ENCODE measurements at places on chromosomes 2 and 18.
A peak's percentile ranks its signal among the peaks of the same experiment; 100 is the strongest.

- no peak for DNase-seq
Measured at GRCh38 chr18:78994977-78995582, 15.5 kb downstream of the SALL3 start.

- no peak for DNase-seq
Measured at GRCh38 chr2:8884812-8885211, 47.4 kb upstream of the KIDINS220 start.

DNA sequence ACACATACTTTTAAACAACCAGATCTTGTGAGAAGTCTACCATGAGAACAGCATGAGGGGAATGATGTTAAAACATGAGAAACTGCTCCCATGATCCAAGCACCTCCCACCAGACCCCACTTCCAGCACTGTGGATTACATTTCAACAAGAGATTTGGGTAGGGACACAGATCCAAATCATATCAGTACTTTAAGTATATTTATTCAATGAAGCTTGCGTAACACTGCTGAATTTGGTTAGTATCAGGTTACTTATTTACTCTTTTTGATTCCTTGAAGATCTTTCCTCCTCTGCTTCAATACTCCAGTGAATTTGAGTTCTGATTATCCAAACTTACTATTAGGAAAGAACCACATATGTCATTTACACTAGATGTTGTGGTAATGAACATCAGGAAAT is 418.6 kb downstream of the PIK3C3 start:
- no peak for DNase-seq

- DNase-seq = no peak
Measured at GRCh38 chr18:67305466-67305865, 211.1 kb downstream of the DSEL start.

- no peak for DNase-seq
Measured at GRCh38 chr2:62486439-62486765, 19.6 kb downstream of the TMEM17 start.

DNA sequence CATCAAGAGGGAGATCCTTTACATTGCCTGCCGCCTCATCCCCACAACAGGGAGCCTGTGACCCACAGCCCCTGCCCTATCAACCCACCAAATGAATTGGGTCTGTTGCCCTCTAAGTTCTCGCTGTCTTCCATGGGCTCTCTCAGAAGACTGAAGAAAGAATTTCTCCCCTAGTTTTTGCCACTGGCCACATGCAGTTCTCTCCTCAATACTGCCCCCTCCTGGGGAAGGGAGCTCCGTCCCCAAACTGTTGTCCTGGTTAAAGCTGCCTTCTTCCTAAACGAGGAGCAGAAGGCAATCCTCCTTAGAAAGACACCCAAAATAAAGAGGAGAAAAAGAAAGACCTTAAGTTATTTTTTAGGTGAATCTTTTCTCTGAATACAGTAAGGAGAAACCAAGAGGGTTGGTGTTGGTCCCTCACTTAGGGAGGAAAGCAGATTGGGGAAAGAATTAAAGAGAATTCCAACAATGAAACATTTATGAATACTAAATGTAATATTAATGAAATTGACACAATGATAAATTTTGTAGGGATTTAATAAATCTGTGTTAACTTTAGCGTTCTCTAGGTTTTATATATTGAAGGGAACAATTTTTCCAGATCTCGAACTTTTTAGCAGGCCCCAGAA is 31.1 kb upstream of the SATB2 start:
- no peak for DNase-seq

DNA sequence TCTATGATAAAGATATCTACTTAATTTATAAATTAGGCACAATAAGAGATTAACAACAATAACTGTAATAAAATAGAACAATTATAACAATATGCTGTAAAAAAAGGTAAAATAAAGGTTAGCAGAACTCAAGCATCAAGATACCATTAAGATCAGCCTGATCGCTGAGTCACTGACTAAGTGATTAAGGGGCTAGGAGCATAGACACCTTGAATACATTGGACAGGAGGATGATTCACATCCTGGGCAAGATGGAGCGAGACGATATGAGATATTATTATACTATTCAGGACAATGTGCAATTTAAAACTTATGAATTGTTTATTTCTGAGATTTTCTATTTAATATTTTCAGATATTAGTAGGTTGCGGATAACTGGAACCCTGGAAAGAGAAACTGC is 1277.8 kb upstream of the ZEB2 start:
- no peak for DNase-seq

GRCh38 chr18:62827397-62827796 is 112.1 kb downstream of the PHLPP1 start:
- DNase-seq = no peak

GRCh38 chr2:196591004-196591403 is 48.5 kb upstream of the CCDC150 start:
- no peak for DNase-seq

GRCh38 chr2:181104512-181105115 is 124.2 kb downstream of the UBE2E3 start:
- peak; percentile 81 for DNase-seq

DNA sequence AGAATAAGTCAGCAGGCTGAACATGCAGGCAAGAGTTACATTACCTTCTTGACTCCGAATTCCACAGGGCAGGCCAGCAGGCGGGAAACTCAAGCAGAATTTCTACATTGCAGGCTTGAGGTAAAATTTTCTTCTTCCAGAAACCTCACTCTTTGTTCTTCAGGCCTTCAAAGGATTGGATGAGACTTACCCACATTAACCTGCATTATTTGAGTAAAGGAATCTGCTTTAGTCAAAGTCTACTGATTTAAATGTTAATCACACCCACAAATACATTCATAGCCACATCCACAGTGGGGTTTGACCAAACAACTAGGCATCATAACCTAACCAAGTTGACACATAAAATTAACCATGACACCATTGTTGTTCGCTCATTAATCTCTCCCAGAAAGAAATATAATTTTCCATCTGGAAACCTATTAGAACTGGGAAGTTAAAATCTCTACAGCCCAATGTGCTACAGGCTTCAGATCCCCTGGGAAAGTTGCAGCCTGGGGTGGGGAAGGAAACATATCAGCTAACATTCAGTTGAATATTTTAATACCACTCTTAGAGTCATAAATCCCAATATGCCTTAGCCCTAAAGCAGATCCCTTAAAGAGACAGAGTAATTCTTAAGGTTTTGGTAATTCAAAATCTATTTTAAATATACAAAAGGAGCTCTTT is 468.2 kb upstream of the TNP1 start:
- no peak for DNase-seq

All from NCI-H446 (cell line).